ENCODE measurements at places on chromosomes 1 and 21.

- DNase-seq = no peak
These were observed 199.3 kb downstream of the TTLL7 start for GRCh38 chr1:83799594-83799993.

- no peak for DNase-seq
These were observed 7.5 kb upstream of the PTPN7 start for GRCh38 chr1:202167708-202168415.

- no peak for DNase-seq
These were observed 107.8 kb downstream of the NME7 start for GRCh38 chr1:169259816-169260215.

- DNase-seq = no peak
These were observed 42.1 kb downstream of the ARHGEF10L start for GRCh38 chr1:17581389-17582123.

Measured in keratinocyte (primary cell).